ENCODE measurements at places on chromosomes 3 and 15.

DNA sequence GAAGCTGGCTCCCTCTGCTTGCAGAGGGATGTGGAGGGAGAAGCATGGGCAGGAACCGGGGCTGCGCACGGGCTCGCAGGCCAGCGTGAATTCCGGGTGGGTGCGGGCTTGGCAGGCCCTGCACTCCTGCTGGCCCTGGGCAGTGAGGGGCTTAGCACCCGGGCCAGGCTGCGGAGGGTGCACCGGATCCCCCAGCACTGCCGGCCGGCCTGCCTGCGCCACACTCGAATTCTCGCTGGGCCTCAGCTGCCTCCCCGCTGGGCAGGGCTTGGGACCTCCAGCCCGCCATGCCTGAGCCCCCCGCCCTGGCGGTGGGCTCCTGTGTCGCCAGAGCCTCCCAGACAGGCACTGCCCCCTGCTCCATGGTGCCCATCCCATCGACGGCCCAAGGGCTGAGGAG lies 47.6 kb upstream of the SPATA12 start:
- DNase-seq = no peak

- DNase-seq = no peak
Measured at GRCh38 chr3:29521293-29521692, 240.4 kb downstream of the RBMS3 start.

DNA sequence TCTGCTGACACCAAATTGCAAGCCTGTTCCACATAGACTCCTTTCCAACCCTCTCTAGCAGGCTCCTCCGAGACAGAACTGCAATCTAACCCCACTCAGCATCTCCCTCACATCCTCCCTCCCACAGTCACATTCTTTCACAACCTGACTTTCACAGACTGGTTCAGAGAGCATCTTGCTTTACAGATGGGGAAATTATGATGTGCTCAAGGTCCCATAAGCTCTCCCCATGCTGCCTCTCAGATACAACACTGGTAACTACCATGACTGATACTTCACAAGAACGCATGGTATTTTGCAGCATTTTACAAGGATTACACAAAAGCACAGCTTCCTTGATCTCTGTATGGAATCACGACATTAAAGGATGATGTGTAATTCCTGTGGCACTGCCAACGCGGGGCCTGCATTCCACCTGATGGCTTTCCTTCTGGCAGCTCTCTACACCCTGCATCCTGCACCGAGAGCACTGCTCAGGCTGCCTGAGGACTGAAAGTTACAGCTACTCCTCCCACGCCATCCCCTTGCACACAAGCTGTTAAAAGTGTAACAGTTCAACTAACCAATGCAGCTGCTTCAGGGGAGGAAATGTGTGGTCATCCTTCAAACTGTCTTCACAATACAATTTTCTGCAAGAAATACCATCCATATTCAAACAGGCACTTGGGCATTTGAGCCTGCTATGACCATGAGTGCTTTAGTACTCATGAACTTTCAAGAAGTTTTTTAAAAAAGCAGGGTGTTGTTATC lies 27.6 kb downstream of the TBC1D2B start:
- DNase-seq = peak; percentile 71

DNA sequence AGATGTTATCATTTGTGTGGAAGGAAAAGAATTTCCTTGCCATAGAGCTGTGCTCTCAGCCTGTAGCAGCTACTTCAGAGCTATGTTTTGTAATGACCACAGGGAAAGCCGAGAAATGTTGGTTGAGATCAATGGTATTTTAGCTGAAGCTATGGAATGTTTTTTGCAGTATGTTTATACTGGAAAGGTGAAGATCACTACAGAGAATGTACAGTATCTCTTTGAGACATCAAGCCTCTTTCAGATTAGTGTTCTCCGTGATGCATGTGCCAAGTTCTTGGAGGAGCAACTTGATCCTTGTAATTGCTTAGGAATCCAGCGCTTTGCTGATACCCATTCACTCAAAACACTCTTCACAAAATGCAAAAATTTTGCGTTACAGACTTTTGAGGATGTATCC lies 15.1 kb downstream of the KLHL24 start:
- no peak for DNase-seq

GRCh38 chr3:13122081-13123012 lies 49.1 kb upstream of the IQSEC1 start:
- no peak for DNase-seq

DNA sequence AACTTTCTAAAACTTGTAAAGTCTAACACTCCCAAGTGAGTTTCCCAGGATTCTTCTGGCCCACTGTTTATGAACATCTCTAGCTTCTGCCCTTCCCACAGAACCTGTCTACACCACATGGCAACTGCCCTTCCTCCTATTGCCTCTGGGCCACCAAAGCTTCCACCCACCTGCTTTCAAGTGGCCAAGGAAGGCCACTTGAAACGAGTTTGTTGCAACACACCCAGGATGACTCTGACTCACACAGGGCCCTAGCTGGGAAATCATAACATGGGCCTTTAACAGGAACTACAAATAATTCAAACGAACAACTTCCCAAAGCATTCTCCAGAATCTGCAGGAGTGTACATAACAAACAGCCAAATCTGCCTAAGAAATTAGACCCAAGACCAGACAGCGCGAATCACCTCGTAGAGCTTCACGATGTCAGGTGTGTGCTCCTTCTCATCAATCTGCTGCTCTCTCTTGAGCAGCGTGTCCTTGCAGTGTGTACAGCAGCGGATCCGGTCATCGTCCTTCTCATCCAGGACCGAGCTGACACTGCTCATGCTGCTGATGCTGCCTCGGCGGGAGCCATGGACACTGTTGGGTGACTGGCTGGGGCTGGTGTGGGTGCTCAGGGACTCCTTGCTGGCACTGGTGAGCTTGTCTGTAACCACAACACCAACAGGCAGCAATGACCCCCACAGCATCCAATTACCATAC lies 16.8 kb downstream of the RBSN start:
- no peak for DNase-seq

DNA sequence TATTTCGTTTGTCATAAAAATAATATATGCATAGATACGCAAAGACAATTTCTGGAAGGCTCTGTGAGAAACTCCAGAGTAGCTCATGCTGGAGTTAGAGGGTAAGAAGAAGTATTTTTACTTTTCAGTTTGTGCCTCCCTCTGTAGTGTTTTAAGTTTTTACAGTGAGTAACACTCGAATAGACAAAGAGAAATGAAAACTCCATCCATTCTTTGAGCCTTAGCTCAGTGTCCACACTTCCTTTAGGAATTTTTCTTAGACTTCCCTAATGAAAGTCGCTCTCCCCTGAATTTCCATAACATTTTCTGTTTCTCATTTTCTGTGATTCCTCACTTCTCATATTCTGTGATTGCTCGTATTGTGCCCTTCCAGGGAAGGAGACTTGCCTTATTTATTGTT lies 2.1 kb downstream of the BLOC1S6 start:
- no peak for DNase-seq

DNA sequence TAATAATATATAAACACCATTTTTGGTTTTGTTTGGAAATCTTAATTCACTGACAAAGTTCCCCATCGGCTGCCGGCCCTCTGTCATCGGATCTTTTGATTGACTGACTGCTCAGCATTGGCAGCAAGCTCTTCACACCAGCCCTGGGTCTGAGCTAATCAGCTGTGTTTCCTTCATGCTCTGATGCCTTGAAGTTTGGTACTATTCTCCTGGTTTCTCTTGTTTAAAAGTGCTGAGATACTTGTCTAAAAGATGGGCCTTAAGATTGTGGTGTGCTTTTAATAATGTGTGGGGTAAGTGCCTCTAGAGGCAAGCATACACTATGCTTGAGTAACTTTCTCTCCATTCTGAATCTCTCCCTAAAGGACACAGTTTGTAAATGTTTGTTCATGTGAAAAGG lies 415.5 kb upstream of the TPRG1 start:
- DNase-seq = peak; percentile 2

DNA sequence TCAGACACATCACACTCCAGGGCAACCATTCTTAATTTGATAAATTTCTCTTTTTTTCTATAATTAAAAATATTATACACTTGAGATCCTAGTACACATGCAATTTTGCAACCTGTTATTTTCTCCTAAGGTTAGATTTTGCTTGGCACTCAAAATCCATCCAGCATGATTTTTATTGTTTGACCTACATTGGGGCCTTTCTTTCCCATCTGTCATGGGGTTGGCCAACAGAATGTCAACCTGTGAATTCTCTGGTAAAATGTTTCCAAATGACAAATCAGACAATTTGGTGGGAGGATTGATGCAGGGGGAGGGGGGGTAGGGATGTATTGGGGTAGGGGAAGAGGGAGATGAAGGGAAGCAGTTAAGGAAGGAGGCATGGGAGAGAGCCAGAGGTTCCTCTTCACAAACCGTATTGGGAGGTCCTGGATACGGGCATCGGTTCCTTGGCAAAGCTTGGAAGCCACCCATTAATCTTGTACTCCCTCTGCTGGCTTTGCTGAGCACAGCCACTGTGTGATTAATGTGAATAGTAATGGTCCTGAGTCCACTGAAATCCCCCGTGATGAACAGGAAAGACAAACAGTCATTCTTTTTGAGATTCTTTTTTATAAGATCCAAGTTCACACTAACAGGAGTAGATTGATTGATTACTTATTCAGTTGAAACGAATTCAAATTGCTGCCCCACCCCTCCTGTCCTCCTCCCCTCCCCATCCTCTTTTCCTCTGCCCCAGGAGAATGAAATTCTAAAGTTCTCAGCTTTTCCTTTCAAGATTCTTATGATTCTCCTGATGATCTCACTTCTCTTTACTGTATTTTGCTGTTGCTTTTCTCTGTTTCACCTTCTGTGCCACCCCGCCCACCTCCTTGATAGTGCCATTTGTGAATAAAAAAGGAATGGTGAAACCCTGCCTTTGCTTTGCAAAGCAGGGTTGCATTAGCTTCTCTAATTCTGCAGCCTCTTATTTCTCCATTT lies 82.2 kb upstream of the SLC25A26 start:
- DNase-seq = peak; percentile 50

DNA sequence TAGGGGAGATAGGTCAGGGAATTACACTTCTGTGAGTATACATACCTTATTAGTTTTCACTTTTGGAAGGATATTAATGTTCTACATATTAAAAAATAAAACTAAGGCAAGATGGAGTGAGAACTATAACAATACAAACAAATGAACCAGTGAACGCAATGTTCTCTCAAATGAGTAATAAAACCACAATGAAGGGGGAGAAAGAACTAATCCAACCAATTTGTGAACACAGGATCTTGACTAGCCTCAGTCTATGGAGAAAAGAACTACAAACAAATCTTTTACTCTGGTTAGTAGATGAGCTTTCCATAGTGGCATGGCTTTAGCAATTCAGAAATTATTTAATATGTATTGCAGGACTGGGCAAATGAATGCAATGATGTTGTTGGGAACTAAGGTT lies 26.9 kb upstream of the ATOSA start:
- no peak for DNase-seq

DNA sequence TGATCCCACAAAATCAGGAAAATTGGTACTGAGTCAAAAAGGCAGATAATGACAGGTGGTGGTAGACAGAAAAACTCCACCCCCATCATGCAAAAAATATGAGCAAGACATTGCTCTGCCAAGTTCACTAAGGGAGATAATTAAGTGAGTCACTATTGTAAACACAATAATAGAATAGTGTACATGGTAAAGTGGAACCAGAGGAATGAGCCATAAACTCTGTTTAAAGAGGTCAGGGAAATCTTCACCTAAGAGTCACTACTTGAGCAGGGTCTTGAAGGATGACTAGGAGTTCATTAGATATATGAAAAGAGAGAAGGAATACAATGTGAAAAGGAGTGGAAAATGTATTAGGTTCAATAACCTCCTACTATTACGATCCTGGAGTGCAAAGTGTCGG lies 213.4 kb upstream of the PEX5L start:
- DNase-seq = no peak

DNA sequence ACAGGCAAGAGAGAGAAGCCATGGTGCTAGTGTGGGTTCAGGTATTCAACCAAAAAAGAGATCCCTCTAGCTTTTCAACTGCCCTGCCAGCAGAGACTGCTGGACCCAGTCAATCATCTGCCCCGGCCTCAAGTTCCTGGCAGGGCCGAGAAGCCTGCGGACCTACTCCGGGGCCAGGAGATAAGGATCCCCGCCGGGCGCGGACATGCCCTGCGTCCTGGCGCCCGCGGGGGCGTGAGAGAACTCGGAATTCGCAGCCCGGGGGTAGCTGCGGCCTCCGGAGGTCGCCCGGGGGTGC lies 821 bp upstream of the MAGI1 start:
- DNase-seq = no peak

- DNase-seq = no peak
Measured at GRCh38 chr15:77656294-77656693, 23.6 kb upstream of the LINGO1 start.

- DNase-seq = no peak
Measured at GRCh38 chr3:143065364-143065763, 54.2 kb upstream of the CHST2 start.

- no peak for DNase-seq
Measured at GRCh38 chr3:11077466-11077865, 76.8 kb upstream of the HRH1 start.

GRCh38 chr15:73058437-73058836 lies 6.2 kb downstream of the NEO1 start:
- no peak for DNase-seq

GRCh38 chr15:27989427-27989826 lies 109.7 kb downstream of the OCA2 start:
- no peak for DNase-seq

- no peak for DNase-seq
Measured at GRCh38 chr3:36025232-36025631, 355.1 kb upstream of the STAC start.

- no peak for DNase-seq
Measured at GRCh38 chr15:27135151-27135550, 164.2 kb downstream of the GABRG3 start.

GRCh38 chr3:43932921-43933320 lies 242.2 kb downstream of the ABHD5 start:
- DNase-seq = no peak
